T-helper 17 cell (primary cell): ENCODE measurements at places on chromosomes 7 and 10. TPM values are rescaled to one million over a fixed set of nuclear protein-coding genes. Genes with fewer than 3 reads are reported as not detected.

- H3K36me3 ChIP-seq, result no peaks in the 10 kb centered on the region
- H3K27ac ChIP-seq, result no peak overlapping the region
- DNase-seq, result no peak
- no peak overlapping the region for H3K4me3 ChIP-seq
- H3K4me1 ChIP-seq, result no peaks in the 10 kb centered on the region
- H3K27me3 ChIP-seq, result no peaks in the 10 kb centered on the region
These were observed 765.6 kb upstream of the GHITM start for GRCh38 chr10:83373671-83374070.

DNA sequence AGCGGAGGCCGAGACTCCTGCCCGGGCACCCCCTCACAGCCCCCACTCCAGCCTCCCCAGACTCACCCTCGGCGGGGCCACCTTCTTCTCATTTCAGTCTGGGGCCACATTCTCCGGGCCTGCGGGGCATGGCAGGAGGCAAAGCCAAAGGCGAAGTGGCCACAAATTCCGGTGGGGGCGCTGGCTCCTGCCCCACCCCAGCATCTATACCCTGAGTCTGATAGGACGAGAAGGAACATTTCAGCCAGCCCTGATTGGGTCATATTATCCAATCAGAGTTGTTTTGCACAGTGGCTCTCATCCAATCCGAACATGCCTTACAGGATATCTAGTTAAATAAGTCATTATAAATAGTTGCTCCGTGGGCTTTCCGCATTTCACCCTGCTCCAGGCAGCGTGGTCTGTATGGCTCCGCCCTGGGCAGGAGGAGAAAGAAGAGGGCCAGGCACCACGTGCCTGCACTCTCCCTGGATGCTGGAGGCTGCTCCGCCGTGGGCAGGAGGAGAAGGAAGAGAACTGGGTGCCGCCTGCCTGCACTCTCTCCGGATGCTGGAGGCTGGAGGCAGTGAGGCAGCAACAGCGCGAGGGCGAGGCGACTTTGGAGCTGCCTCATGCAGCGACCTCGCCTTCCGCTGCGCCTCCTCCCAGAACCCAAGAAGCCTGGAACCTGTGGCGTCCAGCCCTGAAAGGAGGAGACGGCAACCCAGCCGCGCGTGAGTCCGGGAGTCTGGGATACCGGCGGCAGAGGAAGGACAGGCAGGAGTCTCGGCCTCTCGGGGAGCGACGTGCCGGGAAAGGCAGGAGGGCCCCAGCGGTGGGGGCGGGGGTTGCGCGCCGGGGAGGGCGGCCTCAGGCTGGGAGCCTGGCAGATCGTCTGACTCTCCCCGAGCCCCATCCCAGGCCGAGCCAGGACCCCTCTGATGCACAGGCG is 162.9 kb downstream of the ZNF33B start:
- H3K4me3 ChIP-seq, result peak overlapping the region; percentile 33
- H3K27ac ChIP-seq, result no peak overlapping the region
- H3K27me3 ChIP-seq, result peaks cover 60% of the 10 kb centered on the region
- H3K36me3 ChIP-seq, result no peaks in the 10 kb centered on the region
- peaks cover 3% of the 10 kb centered on the region for H3K4me1 ChIP-seq

DNA sequence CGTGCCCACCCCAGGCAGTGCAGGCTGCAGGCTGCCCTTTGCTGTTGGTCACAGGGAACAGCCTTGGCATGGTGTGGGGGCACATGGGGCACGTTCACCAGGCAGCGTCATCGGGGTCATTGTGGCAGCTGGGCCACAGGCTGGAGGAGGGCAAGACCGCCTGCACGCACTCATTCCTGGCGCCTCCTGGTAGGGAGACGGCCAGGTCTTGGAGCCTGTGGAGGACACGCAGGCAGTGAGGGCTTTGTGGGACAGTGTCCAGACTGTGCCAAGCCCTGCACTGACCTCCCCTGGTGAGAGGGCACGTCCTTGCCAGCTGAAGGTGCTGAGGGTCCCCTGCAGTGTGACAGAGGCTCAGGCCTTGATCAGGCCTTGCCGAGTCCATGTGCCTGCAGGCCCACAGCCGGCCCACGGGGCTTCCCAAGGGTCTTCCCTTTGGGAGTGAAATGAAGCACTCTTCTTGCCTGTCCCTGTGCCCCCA is 76.4 kb downstream of the NKX6-2 start:
- no peak for DNase-seq
- H3K4me1 ChIP-seq, result peaks cover 2% of the 10 kb centered on the region
- H3K27me3 ChIP-seq, result no peaks in the 10 kb centered on the region
- H3K4me3 ChIP-seq, result no peak overlapping the region
- peaks cover 5% of the 10 kb centered on the region for H3K36me3 ChIP-seq
- no peak overlapping the region for H3K27ac ChIP-seq

DNA sequence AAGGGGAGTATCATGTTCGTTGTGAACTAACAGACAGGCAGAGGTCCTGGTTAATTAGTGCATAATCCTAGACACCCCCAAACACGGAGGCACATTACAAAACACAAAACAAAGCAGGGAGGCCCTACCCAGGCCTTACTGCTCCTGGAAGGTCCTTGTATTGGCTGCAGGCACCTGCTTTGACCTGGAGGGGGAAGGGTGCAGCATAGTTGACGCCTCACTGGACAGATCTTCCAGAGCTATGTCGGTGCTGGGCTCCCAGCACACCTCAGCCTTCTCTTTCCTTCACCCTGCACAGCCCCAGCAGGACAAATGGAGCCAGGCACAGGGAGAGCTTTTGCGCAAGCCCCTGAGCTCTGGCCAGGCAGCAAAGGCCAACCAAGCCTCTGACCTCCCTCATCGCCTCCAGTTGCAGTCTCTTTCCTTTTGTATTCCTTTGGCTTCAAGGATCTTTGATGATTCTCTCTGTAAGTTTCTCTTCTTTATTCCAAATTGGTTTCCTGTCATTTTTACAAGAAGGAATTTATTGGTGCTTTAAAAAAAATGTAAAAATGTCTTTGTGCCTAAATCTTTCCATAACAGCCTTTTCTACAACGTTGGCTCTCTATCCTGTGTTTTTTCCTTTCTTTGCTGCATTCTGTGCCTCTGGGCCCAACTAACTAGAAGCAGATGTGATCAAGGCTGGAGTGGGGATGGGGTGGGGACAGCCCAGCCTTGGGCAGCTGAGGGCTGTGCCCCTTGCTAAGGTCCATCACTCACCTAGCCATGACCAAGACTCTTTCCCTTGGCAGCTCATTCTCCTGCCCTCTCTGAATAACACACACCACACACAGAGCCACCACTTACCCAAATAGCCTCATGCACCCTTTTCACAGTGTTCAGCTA is 317.1 kb upstream of the NPVF start:
- H3K4me1 ChIP-seq, result peaks cover 3% of the 10 kb centered on the region
- no peak for DNase-seq
- no peak overlapping the region for H3K27ac ChIP-seq

GRCh38 chr7:4830176-4830575 is 31.7 kb downstream of the PAPOLB start:
- peaks cover 6% of the 10 kb centered on the region for H3K4me1 ChIP-seq
- peaks cover 7% of the 10 kb centered on the region for H3K27me3 ChIP-seq
- H3K4me3 ChIP-seq, result no peak overlapping the region
- H3K27ac ChIP-seq, result no peak overlapping the region
- DNase-seq, result no peak

GRCh38 chr7:156095908-156096539 is 283.8 kb upstream of the SHH start:
- peaks cover 32% of the 10 kb centered on the region for H3K27me3 ChIP-seq
- H3K4me1 ChIP-seq, result no peaks in the 10 kb centered on the region

DNA sequence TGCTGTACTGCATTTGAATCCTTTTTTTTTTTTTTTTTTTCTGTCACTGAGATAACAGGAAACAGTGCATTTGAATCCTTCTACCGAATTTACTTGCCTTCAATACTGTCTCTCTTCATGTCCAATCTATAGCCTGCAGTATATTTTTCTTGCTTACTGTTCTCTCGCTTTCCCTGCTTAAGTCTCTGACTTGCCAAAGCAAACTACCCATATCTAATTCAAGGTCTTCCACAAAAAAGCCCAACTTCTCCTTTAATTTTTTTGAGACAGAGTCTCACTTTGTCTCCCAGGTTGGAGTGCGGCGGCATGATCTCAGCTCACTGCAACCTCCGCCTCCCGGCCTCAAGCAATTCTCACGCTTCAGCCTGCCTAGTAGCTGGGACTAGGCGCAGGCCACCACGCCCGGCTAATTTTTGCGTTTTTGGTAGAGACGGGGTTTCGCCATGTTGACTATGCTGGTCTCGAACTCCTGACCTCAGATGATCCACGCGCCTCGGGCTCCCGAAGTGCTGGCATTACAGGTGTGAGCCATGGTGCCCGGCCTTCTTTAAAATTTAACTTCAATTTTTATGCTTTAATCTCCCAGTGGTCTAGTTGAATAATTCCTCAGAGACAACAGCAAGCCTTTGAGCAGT is 882 bp downstream of the PDCD11 start:
- H3K4me3 ChIP-seq, result peak overlapping the region; percentile 99
- H3K4me1 ChIP-seq, result peaks cover 41% of the 10 kb centered on the region
- peak overlapping the region; percentile 96 for H3K27ac ChIP-seq
- H3K27me3 ChIP-seq, result no peaks in the 10 kb centered on the region
- DNase-seq, result no peak

DNA sequence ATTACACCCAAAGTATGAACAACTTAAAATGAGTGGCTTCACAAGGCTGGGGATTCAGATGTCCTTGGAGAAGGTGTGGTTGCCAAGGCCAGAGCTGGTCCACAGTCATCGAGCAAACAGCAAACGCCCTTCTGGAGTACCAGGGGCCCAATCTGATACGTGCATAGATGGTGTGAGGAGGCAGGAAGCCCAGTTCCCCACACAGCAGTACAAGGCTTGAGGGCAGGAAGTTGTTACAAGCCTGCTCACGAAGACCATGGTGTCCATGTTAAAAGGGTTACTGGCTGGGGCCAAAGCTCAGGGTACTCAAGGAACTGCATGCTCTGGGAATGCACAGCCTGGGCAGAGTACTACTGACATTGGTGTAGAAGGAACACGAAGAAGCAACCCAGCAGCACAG is 4.6 kb upstream of the ANKRD26 start:
- H3K27me3 ChIP-seq, result peaks cover 5% of the 10 kb centered on the region
- peaks cover 31% of the 10 kb centered on the region for H3K4me1 ChIP-seq
- peak overlapping the region; percentile 63 for H3K27ac ChIP-seq

The ODAD2 gene
- total RNA-seq, result not detected

The COL26A1 gene
- not detected for total RNA-seq

The DUSP5 gene
- 147 TPM for total RNA-seq

The OPN1SW gene
- total RNA-seq, result not detected
